ENCODE measurements at places on chromosomes 1 and 21.

DNA sequence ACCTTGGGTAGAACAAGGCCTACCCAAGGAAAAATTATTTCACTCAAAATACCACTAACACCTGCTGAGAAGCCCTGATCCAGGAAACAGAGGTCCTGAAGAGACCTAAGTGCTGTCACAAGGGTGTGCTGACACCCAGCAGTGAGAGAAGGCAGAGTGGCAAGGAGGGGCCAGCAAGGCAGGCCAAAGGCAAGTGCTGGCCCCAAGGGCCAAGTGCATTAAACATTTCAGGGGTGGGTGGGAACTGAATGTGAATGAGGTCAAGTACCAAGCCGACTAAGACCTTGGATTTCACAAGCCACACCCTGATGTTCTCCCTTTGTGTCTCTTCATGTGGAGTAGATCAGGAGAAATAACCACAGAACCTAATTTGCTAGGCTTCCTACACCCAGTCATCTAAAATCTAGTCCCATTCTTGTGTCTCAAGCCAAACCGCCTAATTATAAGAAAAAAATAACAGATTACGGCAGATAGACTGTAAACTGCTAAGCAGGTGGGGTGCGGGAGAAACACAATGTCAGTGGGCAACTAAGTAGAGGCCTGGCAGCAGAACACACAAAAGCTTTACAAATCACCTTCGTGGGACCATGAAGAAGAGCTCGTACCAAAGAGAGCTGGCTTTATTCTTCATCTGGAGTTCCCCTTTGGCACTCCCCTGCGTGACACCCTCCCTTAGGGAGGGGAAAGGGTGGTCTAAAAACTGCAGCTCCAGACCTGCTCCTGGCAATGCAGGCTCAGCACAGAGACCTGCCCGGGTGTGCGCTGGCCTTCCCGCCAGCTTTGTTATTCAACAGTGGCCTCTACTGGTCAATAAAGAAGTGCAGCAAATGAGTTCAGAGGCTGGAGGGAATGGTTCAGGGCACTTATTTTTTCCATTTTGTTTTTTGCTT, 8.7 kb downstream of the UBE2G2 start:
- DNase-seq: no peak

- DNase-seq: no peak
Observed at GRCh38 chr1:6309564-6309963, 48.7 kb upstream of the GPR153 start.

DNA sequence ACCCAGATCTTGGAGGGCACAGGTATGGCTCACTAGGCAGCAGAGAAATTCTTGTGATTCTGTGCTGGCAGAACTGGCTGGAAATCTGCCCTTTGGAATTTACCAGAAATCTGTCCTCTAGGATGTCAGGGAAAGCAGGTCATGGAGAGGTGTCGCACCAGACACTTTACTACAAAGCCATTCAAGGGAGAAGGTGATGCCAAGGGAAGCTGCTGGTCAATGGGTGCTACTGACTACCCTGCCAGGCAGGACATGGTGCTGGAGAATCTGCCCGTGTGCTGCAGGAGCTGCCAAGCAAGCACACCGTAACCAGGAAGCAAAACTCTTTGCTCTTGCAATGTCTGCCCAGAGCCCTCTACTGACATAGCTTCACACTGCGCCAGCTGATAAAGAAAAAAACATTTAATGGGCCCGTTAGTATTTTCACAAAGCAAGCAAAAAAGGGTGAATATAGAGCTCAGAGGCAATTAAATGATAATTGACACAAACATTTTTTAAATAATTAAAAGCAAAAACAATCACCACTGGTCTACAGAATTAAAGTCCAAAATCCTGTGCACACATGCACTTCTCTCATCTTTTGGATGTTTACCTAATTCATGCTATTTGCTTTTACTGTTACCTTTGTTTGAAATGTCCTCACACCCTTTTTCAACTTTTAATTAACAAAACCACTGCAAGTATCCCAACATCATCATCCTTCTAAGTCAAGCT, 7.2 kb upstream of the FBXO28 start:
- DNase-seq: no peak

- no peak for DNase-seq
Observed at GRCh38 chr1:1304331-1305299, 3.1 kb downstream of the ACAP3 start.

Measured in osteocyte (in vitro differentiated cells).